Iris pigment epithelial cell (primary cell): ENCODE measurements at places on chromosomes 5 and 9.

DNA sequence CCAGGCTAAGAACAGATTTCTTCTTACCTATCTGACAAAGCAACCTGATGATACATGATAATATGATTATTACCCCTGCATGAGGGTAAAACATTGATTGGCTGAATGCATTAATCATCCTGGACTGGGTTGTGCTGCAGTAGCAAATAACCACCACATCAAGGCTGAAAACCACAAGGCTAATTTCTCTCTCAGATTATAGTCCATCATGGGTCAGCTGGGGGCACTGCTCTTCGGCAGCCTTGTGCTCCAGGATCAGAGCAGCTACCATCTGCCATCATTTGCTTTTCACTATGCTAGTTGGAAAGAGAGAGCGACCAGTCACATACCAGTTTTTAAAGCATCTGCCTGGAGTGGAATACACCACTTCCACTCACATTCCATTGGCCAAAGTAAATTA is 383.5 kb downstream of the RASEF start:
- no peak for DNase-seq

GRCh38 chr5:156460471-156460870 is 133.5 kb downstream of the SGCD start:
- no peak for DNase-seq

DNA sequence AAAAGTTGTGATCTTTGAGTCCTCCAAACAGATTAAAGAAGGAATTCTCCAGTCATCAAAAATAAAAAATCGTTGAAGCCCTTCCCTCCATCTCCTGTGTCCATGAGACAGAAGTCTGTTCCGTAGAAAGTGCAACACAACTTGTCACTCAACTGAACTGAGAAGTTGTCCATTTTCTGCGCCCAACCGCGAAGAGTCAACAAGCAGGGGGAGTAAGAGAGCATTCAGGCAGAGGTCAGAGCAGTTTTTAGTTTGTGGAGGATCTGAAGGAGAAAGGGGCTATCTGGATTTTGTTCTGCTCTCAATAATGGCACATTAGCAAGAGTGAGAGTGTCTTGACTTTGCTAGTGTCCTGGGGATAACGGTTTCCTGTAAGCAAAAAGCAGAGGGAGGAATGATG is 303.9 kb downstream of the ICE1 start:
- DNase-seq: no peak

- DNase-seq: peak; percentile 66
These were observed 407.7 kb downstream of the PDE4D start for GRCh38 chr5:59485629-59486439.

GRCh38 chr5:33588654-33589372 is 148.0 kb downstream of the TARS1 start:
- DNase-seq: no peak

GRCh38 chr5:61933787-61934626 is 372.0 kb upstream of the KIF2A start:
- DNase-seq: peak; percentile 62
